ENCODE measurements at places on chromosomes 1 and 21. TPM values are rescaled to one million over a fixed set of nuclear protein-coding genes. Genes with fewer than 3 reads are reported as not detected.

The GPR61 gene
- total RNA-seq = not detected

The KLF17 gene
- total RNA-seq = 0.64 TPM

The TNFRSF8 gene
- total RNA-seq = 0.08 TPM

The CCDC18 gene
- total RNA-seq = 6.3 TPM

The C1orf74 gene
- total RNA-seq = 1.9 TPM

The PFKL gene
- total RNA-seq = 44.3 TPM

The OLFML2B gene
- 0.40 TPM for total RNA-seq

The CLIC4 gene
- total RNA-seq = 41.1 TPM

The SLAMF7 gene
- 4.0 TPM for total RNA-seq

The GSTM1 gene
- not detected for total RNA-seq

The ICOSLG gene
- 2.6 TPM for total RNA-seq

The ERICH3 gene
- not detected for total RNA-seq

The NMNAT2 gene
- 0.60 TPM for total RNA-seq

The BRINP2 gene
- 0.11 TPM for total RNA-seq

The AGL gene
- 4.2 TPM for total RNA-seq

The C1orf159 gene
- 12.5 TPM for total RNA-seq

The KCNN3 gene
- total RNA-seq = 0.07 TPM
